Endodermal cell (in vitro differentiated cells): ENCODE measurements at places on chromosomes 2 and 18.

DNA sequence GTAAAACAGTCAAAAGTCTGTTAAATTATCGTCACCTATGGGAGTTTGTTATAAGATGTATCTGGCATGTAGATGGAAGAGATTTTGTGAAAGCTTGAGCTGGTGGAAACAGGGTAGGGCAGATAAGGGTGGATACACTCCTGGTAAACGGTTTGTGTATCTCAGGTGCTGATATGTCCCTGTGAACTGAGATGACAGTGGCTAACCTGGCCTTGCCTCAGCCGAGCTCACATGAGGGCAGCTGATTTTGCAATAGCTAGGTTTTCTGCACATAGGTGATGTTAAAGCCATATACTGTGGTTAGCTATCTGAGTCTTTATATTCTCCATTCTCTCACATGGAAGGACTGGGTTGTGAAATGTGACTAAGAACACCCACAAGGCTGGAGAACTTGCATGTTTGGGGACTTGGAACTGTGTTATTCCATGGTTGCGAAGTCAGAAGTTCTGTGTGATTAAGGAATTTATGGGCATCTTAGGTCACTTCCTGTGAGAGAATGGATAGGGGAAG is 205.1 kb downstream of the TPGS2 start:
- H3K36me3 ChIP-seq, result no peaks in the 10 kb centered on the region
- DNase-seq, result peak; percentile 24
- H3K27ac ChIP-seq, result no peak overlapping the region
- H3K27me3 ChIP-seq, result no peaks in the 10 kb centered on the region

- H3K36me3 ChIP-seq, result no peaks in the 10 kb centered on the region
- H3K27me3 ChIP-seq, result no peaks in the 10 kb centered on the region
- no peak for DNase-seq
- no peaks in the 10 kb centered on the region for H3K4me1 ChIP-seq
These were observed 1.6 kb upstream of the ELOA2 start for GRCh38 chr18:47036927-47037578.

- no peaks in the 10 kb centered on the region for H3K4me1 ChIP-seq
- H3K36me3 ChIP-seq, result peaks cover 37% of the 10 kb centered on the region
- H3K27me3 ChIP-seq, result no peaks in the 10 kb centered on the region
- H3K27ac ChIP-seq, result peak overlapping the region; percentile 58
- peak; percentile 55 for DNase-seq
These were observed 51.7 kb upstream of the TFCP2L1 start for GRCh38 chr2:121336528-121337294.

- H3K4me1 ChIP-seq, result no peaks in the 10 kb centered on the region
- no peak for DNase-seq
- H3K36me3 ChIP-seq, result no peaks in the 10 kb centered on the region
- no peak overlapping the region for H3K4me3 ChIP-seq
- H3K27ac ChIP-seq, result no peak overlapping the region
These were observed 144.0 kb downstream of the TMEM163 start for GRCh38 chr2:134574611-134575330.

DNA sequence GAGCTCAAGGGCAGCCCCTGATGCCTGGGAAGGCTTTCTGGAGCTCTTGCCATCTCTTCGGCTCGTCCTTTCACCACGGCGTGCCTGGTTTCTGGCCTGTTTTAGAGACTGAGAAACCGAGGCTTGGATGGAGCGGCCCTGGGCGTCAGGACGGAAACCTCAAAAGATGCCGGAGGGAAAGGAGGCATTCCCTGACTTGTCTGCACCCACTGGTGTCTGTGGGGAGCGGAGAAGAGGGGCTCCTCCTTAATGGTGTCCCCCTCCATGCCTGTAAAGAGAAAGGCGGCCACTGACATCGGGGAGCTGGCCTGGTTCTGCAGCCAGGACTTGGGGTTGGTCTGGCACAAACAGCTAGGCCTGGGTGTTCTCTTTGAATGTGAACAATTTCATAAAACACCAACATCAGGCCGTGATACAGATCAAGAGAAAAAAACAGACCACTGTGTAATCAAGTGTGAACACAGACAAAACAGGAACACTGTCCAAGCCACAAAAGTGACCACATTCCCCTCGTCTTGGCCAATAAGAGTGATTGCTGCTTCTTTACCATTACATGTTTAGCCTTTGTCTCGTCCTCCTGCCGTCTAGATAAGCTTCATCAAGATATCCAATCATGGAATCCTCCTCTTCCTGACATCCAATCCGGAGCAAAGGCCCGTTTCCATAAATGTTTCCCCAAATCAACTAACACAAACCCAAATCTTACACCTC is 633 bp upstream of the ILKAP start:
- no peak for DNase-seq
- H3K4me1 ChIP-seq, result peaks cover 2% of the 10 kb centered on the region
- H3K36me3 ChIP-seq, result no peaks in the 10 kb centered on the region

DNA sequence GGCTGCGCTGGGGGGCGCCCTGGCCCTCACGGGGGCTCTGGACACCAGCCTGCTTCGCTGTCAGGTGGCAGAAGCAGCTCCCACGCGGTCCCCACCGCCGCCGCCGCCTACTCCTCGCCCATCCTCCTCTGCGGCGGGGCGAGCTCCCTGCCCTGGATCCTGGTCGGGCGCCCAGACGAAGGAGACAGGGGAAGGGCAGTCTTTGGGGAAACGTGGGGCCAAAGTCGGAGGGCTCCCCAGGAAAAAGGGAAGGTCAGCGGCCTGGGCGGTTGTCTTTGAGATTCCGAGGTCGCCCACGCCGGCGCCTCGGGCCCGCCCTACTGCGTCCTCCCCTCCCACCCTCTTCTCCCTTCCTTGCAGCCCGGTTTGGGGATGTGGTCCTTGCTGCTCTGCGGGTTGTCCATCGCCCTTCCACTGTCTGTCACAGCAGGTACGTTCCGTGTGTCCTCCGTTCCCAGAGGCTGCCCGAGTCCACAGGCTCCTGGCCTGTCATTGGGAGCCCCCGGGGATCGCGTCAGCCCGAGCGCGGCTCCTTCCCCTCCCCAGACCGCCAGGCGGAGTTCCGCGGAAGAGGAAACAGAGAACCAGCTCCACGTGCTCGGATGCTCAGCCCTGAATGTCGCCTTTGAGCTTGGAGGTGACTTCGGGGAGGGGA is 800 bp downstream of the IL1RL2 start:
- no peak overlapping the region for H3K4me3 ChIP-seq
- no peak overlapping the region for H3K27ac ChIP-seq
- peaks cover 50% of the 10 kb centered on the region for H3K27me3 ChIP-seq
- DNase-seq, result peak; percentile 48

DNA sequence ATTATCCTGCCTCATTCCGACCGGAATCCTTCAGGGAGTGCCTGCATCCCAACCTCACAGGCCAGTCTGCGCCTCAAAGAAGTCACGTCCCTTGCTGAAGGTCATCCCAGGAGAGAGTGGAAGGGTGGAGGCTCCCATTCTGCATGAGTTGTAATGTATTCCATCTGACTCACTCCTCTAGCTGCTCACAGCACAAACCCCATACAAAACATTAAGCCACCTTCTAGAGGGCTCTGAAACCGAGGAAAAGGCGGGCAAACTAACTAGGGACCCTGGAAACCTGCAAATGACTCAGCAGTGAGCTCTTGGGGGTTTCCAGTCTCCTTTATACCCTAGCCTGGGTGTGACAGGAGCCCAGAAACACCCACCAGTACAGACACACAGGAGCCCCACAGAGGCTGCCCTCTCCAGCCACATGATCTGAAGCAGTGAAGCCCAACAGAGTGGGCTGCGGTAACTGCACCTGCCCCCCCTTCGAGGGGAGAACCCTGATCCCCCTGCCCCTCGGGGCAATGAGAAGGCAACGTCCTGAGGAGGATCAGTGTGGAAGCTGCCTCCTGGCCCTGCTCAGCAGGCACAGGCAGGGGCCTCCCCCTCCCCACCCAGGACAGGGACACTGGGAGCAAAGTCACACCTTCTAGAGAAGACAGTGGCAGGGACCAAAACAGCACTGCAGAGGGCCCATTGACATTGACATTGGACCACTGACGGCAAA is 69.3 kb upstream of the SNTG2 start:
- no peak overlapping the region for H3K27ac ChIP-seq
- no peaks in the 10 kb centered on the region for H3K36me3 ChIP-seq
- H3K4me1 ChIP-seq, result no peaks in the 10 kb centered on the region
- peak; percentile 38 for DNase-seq
- no peaks in the 10 kb centered on the region for H3K27me3 ChIP-seq

DNA sequence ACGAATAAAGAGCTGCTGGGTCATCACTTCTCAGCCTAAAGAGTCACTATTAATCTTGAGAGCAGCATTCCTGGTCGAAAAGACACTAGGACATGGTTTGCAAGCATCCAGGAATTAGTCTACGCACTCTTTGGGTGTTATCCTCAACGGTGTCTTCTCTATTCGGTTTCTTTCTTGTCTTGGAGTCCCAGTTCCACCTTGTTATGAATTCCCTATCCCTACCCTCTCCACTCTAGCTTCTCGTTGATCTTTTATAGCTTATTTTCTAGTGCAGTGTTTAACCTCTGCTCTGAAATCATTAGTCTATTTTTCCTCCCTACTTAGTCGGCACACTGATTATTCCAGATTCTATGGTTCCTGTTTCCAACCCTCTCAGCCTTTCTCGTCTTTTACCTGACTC is 158.1 kb upstream of the LRRTM1 start:
- no peaks in the 10 kb centered on the region for H3K4me1 ChIP-seq
- no peak for DNase-seq

DNA sequence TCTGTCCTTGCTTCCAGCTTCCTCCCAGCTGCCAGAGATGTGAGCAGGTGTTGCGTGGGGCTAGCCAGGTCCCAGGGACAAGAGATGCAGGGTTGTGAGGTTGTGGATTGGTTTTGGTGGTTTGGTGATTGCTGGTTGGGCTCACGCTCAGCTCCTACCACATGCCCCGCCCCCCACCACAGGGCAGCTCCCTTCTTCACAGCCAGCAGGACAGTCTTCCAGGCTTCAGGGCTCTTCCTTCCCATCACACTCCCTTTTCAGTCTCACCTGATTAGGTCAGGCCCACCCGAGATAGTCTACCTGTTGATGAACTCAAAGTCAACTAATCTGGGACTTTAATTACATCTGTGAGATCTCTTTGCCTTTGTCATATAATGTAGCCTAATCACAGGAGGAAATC is 52.0 kb upstream of the GLI2 start:
- peaks cover 16% of the 10 kb centered on the region for H3K27me3 ChIP-seq
- no peak overlapping the region for H3K27ac ChIP-seq
- H3K4me1 ChIP-seq, result no peaks in the 10 kb centered on the region
- H3K36me3 ChIP-seq, result no peaks in the 10 kb centered on the region
- no peak overlapping the region for H3K4me3 ChIP-seq

- no peak overlapping the region for H3K27ac ChIP-seq
- H3K36me3 ChIP-seq, result no peaks in the 10 kb centered on the region
- peak; percentile 73 for DNase-seq
- H3K4me3 ChIP-seq, result no peak overlapping the region
These were observed 193.5 kb upstream of the ALKAL2 start for GRCh38 chr2:481388-481787.

DNA sequence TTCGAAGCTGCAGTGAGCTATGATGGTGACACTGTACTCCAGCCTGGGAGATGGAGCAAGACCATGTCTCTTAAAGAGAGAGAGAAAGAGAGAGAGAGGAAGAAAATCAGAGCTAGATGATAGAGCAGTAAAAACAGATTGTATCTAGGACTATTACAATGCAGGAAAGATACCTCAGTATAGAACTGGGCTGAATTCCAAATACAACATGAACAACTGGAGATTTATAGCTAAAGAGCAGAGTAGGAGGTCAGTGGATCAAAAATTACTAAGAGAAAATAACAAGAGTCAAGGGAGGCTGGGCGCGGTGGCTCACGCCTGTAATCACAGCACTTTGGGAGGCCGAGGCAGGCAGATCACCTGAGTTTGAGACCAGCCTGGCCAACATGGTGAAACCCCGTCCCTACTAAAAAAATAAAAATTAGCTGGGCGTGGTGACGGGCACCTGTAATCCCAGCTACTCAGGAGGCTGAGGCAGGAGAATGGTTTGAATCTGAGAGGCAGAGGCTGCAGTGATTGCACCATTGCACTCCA is 100.7 kb upstream of the MSH6 start:
- no peak overlapping the region for H3K4me3 ChIP-seq
- H3K27me3 ChIP-seq, result no peaks in the 10 kb centered on the region
- no peak overlapping the region for H3K27ac ChIP-seq
- no peak for DNase-seq

DNA sequence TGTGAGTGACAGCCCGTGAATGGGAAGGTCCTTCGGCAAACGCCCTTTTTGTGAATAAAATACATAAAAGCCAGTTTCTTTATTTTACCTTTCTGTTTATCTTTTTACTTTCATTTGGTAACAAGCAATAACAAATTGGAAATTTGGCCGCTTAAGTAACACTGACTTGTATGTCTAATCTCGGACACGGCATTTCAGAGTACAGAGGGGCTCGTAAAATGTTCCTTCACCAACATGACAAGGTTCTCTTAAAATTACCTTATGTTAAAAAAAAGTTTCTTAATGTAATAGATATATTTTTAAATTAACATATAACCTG is 558 bp upstream of the NEMP2 start:
- H3K4me3 ChIP-seq, result peak overlapping the region; percentile 84
- DNase-seq, result no peak
- H3K27ac ChIP-seq, result peak overlapping the region; percentile 79
- peaks cover 8% of the 10 kb centered on the region for H3K4me1 ChIP-seq

GRCh38 chr2:209388446-209389037 is 35.3 kb upstream of the MAP2 start:
- DNase-seq, result no peak
- no peaks in the 10 kb centered on the region for H3K36me3 ChIP-seq
- H3K27me3 ChIP-seq, result no peaks in the 10 kb centered on the region
- H3K4me3 ChIP-seq, result no peak overlapping the region
- H3K4me1 ChIP-seq, result no peaks in the 10 kb centered on the region

DNA sequence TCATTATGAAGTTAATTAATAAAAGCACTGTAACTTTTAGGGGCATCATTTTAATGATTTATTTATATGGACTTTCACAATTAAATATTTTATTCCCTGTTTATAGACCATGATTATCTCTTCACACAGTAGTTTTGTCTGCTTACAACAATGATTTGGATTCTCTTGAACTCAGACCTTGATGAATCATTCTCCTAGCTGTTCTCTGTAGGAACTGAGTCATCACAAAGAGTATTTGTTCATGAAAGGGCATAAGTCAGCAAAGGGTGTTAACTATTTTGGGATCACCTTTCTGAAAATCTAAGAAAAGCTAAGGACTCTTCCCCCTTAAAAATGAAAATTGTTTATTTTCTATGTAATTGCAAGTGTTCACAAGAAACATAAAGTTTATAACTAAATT is 461.1 kb upstream of the UBE2E3 start:
- H3K27me3 ChIP-seq, result no peaks in the 10 kb centered on the region
- H3K36me3 ChIP-seq, result no peaks in the 10 kb centered on the region
- H3K4me3 ChIP-seq, result no peak overlapping the region

- H3K27ac ChIP-seq, result no peak overlapping the region
- no peak overlapping the region for H3K4me3 ChIP-seq
- DNase-seq, result no peak
- peaks cover 10% of the 10 kb centered on the region for H3K36me3 ChIP-seq
These were observed 65.4 kb downstream of the LDAH start for GRCh38 chr2:20757405-20758090.
